Right kidney (tissue), 9 donors: ENCODE measurements at places on chromosomes 1 and 21.
A peak's percentile ranks its signal among the peaks of the same experiment; 100 is the strongest.

DNA sequence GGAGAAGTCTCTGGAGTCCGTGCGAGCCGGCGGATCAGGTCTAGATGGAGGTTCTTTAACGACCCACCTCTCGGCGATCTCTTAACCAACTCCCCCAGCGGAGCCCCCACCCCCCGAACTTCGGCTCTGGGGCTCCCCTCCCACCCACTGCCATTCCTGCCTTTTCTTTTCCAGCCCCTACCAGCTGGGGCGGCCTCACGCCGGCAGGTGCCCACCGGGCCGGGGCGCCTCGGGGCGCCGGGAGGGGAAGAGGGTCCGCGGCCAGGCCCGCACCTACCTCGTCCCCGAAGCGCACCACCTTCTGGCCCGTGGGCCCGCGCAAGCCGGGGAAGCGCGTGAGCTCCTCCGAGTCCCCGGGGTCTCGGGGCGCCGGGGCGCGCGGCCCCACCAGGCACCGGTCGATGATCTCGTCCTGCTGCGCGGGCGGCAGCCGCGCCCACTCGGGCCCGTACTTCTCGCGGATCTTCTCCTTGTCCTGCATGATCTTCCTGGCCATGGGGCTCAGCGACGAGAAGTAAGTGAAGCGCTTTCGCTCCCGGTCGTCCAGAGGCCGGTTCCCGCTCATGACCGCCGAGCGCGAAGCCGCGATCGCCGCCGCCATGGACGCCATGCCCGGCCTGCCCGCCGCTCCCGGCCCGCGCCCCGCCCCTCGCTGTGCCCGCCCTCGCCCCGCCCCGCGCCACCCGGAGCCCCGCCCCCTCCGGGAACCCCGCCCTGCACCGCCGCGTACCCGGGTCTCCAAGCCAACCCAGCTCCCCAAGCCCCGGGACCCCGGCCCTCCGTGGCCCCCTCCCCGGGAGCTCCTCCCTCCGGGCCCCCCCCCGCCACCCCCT lies at the start of gene C1orf198:
Gene C1orf198, minus strand, starts transcription at position 619 of the 833 bp plus-strand sequence. Its CDS starts 9 bp downstream, at position 610.
- peak; percentile 97 for DNase-seq

DNA sequence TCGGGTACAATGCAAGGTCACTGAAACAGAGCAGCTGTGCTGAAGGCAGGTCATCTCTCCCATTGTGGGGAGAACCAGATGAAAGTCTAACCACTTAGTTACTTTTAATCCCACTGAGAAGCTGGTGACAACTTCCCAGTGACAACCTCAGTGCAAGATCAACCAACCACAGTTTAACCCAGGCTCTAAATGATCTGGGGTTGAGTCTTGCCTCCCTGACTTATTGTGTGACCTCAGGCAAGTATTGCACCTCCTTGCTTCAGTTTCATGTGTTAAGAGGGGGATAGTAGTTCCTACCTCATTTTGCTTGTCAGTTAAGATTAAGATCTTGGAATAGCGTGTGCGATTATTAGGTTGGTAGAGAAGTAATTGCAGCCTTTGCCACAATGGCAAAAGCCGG lies 3.2 kb downstream of the ZP4 start:
- DNase-seq: no peak

DNA sequence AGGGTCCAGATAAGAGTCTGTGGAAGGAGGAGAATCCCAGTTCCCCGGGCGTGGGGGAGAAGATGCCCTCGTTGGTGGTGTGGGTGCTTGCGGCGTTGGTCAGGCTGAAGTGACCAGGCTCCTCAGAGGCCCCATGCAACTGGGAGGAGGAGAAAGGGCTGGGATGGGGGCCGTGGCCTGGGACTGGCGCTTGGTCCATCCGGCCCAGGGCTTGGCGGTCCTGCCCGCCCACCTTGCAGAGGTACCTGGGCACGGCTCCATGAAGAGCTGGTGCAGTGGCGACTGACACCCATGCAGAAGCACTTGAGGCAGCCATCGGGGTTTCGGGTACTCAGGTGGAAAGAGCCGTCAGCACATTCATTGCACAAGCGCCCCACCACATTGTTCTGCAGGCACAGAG lies 60.8 kb downstream of the HSPG2 start:
- no peak for DNase-seq

DNA sequence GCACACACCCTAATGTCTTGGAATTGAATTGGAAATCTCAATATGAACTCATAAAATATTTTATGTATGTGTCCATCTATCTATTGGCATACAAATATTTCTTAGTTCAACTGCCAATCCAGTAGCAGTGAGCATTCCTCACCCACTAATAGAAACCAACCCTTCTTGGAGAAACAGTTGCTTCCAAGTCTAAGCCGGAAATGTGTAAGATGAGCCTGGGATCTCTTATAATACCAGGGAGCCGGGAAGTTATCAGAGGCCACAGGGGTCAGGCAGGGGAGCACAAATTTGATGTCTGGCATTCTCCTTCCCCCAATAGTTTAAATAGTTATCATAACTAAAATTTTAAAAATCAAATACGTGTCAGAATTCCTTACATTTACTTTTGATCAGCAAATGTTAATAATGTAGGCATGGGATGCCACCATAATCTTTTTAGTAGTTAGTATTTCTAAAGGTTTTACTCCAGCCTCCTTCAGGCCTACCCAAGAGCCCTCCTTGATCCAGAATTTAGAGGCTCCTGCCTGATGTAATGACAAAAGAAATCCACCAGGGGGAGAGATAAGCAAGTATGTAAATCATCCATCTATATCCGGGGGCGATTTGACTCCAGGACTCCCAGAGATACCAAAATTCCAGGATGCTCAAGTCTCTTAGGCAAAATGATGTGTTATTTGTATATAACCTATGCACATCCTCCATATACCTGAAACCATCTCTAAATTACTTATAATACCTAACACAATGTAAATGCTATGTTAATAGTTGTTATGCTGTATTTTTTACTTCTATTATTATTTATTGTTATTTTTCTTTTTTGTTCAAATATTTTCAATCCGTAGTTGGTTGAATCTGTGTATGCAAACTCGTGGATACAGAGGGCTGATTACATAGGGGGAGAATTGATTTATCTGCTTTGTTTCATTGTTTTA lies 218.7 kb upstream of the COA6 start:
- no peak for DNase-seq

DNA sequence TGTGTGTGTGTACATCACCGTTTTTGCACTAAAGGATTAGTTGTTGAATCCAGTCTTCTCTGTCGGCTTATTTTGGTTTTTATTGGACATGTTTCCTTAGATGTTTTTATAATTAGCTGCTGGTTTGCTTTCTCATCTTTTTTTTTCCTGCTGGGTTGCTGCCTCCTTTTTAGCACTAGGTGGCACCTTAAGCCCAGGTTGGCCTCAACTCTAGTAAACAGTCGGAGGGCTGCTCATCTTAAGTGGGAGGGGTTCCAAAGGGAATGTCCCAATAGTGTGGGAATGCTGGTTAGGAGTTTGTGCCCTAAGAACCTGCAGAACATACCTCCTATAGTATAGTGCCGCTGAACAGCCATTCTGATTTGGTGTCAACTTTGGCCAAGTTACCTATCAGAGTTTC lies 570.1 kb upstream of the CXADR start:
- no peak for DNase-seq

- no peak for DNase-seq
These were observed 34.5 kb upstream of the NIBAN1 start for GRCh38 chr1:185008838-185009237.

GRCh38 chr1:156438278-156438987 lies 62.1 kb downstream of the MEF2D start:
- no peak for DNase-seq

GRCh38 chr1:96292141-96292540 lies 429.4 kb upstream of the PTBP2 start:
- no peak for DNase-seq

DNA sequence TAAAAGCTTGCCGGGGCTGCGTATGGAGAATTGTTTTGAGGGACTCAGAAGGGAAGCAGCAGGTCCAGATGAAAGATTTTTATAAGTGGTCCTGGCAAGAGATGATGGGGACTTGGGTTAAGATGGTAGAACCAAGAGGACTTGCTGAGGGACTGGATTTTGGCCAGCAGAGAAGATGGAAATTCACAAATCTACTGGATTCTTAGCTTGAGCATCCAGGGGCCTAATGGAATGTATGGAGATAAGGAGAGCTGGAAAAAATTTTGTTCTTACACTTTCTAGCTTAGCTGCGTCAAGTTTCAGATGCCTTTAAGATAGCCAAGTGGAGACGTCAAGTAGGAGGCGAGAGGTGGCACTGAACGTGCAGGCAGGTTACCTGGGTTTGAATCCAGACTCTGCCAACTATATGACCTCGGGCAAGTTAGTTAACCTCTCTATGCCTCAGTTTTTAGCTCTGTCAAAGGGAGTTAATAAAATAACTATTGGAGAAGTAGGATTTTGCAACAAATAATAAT lies 3.4 kb upstream of the RBP7 start:
- no peak for DNase-seq

GRCh38 chr1:159951551-159951950 lies 2.5 kb downstream of the SLAMF9 start:
- no peak for DNase-seq

- peak; percentile 87 for DNase-seq
These were observed at the start of gene ETNK2 for GRCh38 chr1:204151552-204152309. ETNK2 (minus strand) TSS chr1:204152044; CDS start chr1:204151852, 192 bp downstream.

- DNase-seq: no peak
These were observed 14.6 kb upstream of the TTC4 start for GRCh38 chr1:54701066-54701465.

DNA sequence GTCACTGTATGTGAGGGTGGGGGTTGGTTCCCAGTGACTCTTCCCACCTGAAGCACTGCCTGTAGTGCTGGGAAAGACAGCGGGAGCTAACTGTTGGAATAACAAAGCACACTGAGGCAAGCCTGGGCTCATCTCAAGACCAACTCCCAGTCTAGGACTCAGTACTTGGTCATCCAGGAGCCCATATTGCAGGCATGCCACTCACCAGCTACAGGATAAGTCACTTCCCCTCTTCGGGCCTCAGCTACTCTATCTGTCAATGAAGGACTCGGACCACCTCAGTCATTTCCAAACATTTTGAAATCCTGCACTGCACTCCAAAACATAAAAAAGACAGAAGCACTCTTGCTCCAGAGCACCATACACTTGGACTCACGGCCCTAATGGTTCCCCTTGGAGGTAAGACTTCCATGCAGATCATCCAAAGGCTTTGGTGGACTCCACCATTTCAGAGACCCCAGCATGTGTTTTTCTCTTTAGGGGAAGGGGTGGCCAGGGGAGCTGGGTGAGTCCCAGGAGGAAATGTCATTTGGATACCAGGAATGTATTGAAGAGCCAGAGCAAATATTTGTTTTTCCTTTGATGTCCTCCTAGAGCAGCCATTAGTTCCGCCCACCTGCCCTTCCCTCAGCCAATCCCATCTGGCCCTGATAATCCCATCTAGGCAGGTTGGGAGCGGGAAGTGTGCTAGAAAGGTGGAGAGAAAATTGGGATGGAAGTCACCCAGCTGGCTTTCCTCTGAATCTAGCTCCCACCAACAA lies 3.1 kb downstream of the NUAK2 start:
- no peak for DNase-seq

DNA sequence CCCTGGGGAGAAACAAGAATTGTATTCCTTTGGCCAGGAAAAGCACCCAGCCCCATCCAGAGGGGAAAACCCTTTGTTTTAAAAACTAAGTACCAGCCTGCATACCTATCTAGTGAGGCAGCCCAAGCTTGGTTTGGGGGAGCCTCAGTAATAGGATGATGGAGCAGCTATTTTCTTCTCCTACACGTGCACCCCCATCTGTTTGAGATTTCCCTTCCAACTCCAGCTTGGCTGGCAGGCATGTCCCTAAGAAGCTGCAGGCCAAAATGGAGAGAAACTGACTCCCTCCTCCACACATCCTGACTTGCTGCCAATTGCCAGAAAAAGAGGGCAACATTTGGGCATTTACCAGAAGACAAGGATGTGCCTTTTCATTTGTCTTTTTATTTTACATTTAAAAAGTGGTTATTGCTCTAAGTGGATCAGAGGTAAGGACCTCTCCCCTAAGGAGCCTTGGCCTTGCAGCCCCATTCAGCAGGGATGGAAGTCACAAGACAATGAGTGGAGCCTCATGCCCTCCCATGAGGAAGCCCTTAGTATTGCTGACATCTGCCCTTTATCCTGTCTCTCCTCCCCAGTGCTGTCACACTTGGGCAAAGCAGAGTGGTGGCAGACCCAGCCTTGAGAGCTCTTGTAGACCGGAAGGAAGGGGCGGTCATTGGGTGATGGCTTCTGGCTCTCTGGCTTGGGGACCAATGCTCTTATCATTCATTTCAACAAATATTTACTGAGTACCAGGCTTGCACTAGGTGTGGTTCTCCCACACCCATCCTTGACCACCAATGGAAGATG lies 8.6 kb downstream of the FNDC5 start:
- no peak for DNase-seq

DNA sequence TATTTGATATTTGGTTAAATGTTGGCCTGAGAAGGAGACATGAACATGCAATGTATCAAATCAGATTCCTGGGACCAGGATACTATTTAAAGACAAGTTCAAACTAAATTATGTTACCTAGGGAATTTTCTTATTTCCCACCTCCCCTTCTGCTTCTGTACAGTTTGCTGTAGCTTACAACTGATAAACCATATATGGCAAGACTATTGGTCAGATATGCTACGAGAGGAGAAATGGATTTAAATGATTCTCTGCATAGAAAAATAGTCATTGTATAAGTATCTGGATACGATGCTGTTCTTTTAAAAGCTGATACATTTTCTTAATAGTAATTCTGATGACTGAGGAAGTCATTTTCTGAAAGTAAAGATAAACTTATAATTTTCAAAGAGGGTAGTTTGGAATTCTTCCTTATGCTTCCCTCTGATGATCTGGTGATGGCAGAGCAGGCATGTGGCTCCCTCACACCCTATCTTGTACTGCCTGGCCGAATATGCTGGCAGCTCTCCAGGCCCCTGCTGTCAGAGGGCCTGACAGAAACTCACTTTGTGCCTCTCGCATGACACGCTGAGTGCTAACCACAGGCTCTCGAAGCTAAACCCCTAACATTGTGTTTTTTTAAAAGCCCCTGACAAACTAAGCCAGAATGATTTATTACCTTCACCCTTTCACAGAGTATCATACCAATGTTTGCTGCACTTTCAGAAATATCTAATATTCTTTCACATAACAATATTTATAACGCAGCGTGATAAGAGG lies 19.4 kb downstream of the RRP15 start:
- DNase-seq: no peak

DNA sequence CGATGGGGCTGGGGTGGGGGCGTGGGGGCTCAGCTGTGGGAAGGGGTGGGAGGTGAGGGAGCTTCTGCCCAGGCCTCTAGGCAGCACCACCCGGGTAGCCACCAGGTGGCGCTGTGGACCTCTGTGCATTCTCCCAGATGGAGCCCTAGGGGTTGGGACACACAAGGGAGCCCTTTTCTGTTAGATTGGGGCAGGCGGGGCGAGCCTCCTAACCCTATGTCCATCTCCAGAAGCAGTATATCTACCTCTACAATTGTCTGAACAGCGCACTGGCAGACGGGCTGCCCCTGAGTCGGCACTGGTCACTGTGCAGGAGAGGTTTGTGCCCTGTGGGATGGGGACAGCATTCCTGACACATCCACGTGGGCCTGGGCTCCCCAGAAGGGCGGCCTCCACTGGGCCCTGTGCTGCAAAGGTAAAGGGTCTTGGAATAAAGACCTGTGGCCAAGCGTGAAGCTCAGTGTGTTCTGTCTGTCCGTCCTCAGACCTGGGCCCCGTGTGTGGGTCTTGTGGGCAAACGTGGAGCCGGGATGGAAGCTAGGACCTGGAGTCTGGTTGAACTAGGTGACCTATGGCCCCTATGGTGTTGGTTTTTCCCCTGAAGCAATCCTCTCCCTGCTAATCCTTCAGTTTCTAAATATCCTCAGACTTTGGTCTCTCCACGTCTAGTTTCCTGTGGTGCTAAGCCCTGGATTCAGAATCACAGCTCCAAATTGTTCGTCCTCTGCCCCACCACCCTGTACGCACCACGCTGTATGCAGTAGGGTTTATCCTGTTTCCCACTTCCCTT lies 4.4 kb upstream of the LGR6 start:
- no peak for DNase-seq

- DNase-seq: no peak
These were observed 56.5 kb upstream of the ZNF326 start for GRCh38 chr1:89938171-89939055.
